Inflammatory macrophage (primary cell): ENCODE measurements at places on chromosomes 11 and 22.

DNA sequence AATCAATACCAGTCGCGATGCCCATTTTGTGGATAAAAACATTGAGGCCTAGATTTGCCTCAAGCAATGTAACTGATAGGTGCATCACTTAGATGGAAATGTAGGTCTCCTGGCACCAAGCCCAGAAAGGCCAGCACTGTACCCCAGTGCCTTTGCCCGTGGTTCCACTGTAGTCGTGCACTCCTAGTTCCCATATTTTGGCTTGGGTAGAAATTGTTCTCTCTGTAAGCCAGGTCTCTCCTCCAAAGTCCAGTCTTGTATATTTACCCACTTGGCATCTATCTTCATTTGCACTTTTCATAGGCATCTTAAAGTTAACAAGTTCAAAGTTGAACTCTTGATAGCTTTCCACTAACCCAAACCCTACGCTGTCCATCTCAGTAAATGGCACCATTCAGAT is 41.6 kb upstream of the DMC1 start:
- no peak for DNase-seq

DNA sequence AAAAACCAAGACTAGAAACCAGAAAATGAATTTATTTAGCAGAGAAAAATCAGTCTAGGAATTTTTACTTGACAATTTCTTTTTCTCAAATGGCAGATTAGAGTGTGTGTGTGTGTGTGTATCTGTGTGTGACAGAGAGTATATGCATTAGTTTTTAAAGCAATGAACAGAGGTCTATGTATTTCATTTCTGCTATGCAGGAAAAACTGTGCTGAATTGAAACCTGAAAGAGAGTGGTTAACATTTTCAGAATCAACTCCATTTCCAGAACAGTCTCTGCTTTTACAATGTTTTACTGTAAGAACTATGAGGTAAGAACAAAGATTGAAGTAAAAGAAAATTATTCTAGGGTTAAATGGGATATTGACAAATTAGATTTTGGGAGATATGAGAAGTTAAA is 114.8 kb downstream of the GRM5 start:
- DNase-seq: no peak

DNA sequence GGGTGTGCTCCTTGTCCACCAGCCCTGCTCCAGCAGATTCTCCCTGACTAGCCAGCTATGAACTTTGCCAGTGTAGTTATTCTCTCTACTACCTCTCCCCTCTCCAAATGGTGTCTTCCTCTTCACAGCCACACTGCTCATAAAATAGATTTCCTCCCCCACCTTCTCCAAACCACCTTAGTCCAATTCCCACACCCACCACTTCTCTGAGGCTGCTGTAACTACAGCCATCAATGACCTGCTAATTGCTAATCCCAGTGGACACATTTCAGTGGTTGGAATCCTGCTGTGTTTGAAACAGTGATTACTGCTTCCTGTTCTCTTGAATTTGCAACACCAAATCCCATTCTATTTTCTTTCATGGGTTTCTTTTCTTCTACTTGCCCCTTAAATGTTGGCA is 23.4 kb downstream of the SYT9 start:
- no peak for DNase-seq

GRCh38 chr22:49044091-49044490 is 783.6 kb downstream of the BRD1 start:
- DNase-seq: no peak

GRCh38 chr11:85127349-85127748 is 499.8 kb downstream of the DLG2 start:
- DNase-seq: no peak

- DNase-seq: peak; percentile 63
These were observed at the start of gene PNPLA3 for GRCh38 chr22:43923631-43924464. PNPLA3 (plus strand) TSS chr22:43923805; CDS start chr22:43923912, 107 bp downstream.

GRCh38 chr11:92789761-92790160 is 179.7 kb upstream of the MTNR1B start:
- DNase-seq: no peak

DNA sequence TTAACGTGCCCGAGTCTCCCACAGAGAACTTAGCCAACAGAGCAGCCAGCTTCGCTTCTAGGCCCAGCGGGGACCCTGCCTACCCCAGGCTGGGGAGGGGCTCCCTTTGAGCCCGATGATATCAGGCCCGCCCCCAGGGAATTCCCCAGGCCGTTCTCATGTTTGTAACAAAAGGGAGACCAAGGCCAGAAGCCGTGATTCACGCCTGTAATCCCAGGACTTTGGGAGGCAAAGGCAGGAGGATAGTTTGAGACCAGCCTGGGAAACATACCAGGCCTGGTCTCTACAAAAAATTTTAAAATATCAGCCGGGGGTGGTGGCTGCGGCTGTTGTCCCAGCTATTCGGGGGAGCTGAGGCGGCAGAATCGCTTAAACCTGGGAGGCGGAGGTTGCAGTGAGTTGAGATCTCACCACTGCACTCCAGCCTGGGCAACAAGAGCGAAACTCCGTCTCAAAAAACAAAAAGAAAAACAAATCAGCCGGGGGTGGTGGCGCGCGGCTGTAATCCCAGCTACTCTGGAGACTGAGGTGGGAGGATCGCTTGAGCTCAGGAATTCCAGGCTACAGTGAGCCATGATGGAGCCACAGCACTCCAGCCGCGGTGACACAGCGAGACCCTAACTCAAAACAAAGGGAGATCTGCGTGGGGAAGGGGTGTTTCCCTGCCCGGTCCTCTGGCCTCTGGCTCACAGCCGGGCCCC is 1.7 kb downstream of the DRD4 start:
- no peak for DNase-seq

- DNase-seq: no peak
These were observed 5.1 kb downstream of the FOLR3 start for GRCh38 chr11:72140661-72141060.

GRCh38 chr22:44707178-44707577 is 5.2 kb downstream of the PRR5 start:
- no peak for DNase-seq

DNA sequence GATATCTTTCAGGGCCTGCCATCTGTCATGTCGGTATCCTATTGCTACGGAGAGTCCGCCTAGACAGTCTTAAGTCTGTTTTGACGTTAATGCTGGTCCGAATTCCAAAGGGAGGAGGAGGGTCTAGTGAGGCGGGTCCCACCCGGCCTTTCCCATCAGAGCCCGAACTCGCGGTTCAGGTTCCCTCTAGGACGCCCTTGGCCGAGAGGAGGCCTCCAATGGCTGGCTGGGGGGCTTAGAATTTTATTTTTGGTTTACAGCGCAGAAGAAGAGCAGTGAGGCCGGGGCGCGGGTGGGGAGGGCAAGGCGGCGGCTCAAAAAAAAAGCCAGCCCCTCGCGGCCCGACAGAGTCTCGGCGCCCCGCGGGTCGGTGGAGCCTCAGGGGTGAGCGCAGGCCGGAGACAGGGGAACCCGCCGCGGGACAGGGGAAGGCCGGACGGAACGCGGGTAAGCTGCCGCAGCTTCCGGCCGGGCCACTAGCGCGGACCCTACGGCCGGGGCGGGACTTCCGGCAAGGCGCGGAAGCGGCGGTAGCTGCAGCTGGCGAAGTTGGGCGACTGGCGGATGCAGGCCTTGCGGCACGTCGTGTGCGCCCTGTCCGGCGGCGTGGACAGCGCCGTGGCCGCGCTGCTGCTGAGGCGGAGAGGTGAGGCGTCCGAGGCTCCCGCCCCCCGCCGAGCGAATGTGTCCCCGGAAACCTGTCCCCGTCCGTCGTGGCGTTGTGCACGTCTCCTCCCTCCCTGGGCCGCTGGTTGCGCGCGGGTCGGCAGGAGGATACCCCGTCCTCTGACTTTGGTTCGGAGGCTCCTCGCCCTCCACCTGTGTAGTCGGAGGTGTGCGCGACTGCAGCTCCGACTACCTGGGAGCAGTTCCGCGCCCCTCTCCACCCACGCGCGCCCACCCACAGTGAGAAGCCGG is at the start of gene TRMU:
Gene TRMU, plus strand, starts transcription at position 514 of the 918 bp plus-strand sequence. Its CDS starts 51 bp downstream, at position 565.
- DNase-seq: peak; percentile 87

GRCh38 chr11:75582506-75582894 is 20.4 kb downstream of the SERPINH1 start:
- DNase-seq: no peak
